ENCODE measurements at places on chromosomes 3 and 15.

- no peak for DNase-seq
Measured at GRCh38 chr3:113867506-113867905, 28.9 kb downstream of the GRAMD1C start.

- no peak for DNase-seq
Measured at GRCh38 chr3:147832611-147833010, 423.4 kb downstream of the ZIC1 start.

DNA sequence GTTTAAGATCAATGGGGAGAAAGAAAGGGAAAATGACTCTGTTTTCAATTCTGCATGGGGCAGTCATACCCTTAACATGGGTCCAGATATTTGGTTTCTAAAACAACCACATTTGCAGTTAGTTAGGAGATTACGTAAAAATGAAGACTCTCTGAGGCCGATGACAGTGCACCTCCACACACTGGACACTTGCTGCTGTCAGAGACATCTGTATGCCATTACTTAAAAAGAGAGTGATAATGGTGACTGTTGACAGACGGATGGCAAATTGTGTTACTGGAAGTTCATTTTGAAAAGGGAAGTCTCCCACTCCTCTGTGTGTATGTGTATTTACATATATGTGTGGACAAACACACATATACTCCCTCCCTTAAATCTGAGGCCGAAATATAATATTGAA, 304.5 kb upstream of the SEMA6D start:
- no peak for DNase-seq

DNA sequence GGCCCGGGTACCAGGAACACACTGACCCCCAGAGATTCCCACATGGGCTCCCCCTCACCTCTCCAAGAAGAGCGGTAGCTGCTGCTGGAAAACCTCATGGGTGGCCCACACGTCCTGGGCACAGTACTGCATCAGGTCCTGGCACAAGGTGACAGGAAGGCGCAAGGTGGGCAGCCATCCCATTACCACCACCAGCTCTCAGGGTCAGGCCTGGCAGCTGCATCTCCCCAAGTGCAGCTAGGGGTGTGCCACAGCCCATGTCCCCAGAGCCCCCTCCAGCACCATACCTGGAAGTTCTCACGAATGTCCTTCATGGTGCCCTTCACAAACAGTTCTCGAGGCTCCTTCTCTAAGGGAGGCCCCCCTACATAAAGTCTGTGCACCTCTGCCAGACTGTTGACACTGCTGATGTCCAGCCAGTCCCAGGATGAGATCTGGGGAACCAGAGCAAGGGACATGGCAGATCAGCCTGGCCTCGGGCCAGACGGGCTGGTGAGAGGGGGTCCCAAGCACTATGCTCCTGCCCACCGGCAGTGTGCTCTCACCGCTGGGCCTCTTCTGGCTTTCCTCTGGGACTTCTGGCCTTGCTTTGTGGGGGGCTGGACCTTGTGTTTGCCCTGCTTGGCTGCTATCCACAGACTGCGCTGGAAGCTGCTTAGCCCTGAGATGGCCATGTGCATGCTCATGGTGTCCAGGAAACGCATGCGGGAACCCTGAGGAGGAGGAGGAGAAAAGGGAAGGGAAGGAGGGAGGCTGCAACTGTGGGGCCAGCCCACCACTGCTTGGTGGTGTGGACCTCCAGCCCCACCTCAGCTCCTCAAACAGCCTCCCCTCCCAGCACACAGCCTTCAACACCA, 6.0 kb downstream of the POLG start:
- DNase-seq = no peak

DNA sequence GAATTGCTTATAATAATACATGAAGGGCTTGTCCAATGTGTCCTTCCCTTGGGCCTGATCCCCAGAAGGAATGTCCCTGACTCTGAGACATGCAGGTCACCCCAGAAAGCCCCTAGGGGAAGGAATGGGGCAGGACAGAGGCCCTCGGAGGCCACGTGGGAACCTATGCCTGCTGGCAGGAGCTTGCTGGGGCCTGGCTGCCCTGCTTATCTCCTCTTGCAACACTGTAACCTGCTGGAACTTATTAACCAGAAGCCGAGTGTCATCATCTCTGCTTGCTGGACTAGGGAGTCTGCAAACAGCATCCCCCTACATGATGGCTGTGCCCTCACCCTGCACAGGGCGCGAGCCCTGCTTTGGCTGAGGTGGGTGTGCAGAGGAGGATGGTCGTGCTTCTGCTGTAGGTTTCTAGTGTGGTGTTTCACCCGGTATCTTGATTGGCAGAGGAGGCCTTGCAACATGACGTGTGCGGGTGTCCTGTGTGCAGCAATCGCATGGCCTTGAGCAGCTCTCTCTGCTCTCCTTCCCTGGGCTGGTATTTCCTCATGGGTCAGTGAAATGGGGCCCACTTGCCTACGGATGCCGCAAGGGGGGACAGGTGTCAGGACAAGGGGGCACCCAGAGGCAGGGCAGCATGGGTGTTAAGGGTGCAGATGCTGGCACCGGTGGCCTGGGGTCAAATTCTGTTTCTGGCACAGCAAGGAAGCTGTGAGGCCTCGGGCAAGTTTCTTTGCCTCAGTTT, 5.0 kb downstream of the CHST13 start:
- DNase-seq = no peak

DNA sequence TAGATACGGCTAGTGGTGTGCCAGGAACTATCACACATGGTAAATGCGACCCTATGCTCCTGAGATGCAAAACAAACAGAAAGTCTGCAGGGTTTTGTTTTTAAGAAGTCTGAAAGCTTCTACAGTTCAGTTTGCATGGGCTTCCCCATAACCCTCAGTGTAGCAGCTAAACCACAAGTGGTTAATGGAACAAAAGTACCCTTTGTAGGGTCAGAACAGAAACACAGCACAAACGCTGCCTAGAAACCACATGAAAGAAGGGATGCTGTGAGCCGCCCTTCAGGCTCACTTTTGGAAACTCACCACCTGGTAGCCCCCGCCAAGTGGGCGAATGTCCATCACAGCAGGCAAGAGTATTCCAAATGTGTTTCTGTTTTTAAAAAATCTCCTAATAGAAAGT, 46.2 kb downstream of the CTDSPL start:
- no peak for DNase-seq

DNA sequence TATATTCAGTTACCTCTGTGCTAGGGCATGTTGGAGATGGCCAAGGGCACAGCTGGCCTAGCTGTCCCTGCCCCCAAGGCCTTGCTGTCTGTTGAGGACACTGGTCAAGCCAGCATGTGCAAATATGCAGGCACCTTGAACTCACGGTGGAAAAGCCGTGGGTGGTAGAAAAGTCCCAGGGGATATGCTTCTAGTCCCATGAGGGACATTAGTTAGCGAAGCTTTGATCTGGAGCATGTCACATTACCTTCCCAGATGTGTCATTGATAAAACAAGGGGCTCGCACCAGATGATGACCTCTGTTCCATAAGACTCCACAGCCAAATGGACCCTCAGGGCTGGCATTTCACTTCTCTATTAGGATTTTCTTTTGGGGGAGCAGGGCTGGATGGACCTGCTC, 14.2 kb upstream of the TMEM158 start:
- DNase-seq = no peak

DNA sequence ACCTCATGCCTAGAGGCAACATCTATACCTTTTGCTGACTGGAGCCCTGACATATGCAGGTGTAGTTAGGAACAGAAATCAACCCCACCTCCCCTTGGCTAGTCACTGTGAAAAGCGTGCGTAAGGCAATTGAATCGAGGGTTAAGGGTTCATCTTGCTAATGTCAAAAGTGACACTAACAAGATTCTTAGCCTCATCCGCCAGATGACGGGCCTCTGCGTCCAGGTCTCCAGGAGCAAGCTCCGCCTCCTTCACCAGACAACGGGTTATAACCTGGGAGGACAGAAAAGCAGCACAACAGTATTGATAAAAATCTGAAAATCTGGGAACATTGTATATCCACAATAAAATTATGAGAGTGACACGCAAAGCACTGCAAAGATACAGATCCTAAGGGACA, 4.7 kb downstream of the SELENOS start:
- DNase-seq = no peak

- no peak for DNase-seq
Measured at GRCh38 chr3:127413871-127414270, 126.0 kb upstream of the PRR20G start.

DNA sequence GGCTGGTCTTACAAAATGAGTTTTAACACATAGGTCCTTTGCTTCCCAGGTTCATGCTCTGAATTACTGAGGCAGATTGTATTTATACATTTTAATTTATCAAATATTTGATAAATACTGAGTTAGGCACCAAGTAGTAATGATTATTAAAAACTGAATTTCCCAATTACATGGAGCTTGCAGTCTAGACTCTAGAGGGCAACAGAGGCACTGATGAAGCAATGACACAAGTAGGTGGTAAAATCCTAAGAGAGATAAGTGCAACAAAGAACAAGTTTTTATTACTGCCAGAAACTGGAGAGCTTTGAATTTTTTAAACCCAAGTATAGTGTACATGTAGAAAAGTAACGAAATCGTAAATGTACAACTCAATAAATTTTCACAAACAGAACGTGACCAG, 406.2 kb upstream of the RARB start:
- no peak for DNase-seq

DNA sequence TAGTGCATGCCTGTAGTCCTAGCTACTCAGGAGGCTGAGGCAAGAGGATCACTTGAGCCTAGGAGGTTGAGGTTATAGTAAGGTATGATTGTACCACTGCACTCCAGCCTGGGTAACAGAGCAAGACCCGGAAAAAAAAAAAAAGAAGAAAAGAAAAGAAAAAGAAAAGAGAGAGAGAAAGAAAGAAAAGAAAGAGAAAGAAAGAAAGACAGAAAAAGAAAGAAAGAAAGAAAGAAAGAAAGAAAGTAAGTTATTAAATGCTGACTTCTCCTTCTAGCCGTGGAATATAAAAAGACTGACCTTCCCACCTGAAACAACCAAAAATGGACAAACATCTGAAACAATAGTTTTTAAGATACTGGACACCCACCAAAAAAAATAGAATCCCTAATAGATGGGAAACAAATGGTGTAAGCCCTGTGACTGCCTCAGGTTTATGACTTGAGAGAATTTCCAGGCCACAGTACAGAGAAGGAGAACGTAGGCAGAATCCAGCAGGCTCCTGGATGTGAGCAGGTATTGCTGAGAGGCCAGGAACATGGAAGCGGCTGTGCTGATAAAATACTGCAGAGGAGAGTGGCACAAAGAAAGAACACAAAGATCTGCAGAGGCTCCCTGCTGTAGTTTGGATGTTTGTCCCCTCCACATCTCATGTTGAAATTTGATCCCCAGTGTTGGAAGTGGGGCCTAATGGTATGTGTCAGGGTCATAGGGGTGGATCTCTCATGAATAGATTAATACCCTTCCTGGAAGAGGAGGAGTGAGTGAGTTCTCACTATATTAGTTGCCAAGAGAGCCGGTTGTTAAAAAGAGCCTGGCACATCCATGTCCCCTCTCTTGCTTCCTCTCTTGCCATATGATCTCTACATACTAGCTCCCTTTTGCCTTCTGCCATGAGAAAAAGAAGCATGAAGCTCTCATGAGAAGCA, 41.8 kb upstream of the PRSS50 start:
- DNase-seq = no peak

DNA sequence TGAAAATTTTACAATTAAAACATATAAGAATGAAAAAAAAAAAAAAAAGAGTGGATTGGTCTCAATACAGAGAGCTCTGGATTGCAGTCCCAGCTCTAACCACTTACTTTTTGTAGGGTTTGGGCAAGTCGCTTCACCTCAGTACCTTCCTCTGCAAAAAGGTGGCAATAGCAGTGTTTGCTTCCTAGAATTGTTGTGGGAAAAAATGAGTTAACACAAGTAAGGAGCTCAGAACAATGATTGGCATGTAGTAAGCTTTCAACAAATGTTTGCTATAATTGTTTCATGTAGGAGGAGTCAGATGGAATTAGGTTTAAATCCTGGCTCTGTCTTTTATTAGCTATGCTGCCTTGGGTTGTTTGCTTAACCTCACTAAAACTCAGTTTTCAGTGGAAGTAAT, 425.2 kb upstream of the TBL1XR1 start:
- DNase-seq = no peak

- DNase-seq = no peak
Measured at GRCh38 chr3:16303037-16303575, 38.1 kb downstream of the OXNAD1 start.

- DNase-seq = no peak
Measured at GRCh38 chr3:18724456-18724855, 299.3 kb upstream of the SATB1 start.

- DNase-seq = no peak
Measured at GRCh38 chr15:78695854-78696253, 54.8 kb upstream of the CHRNB4 start.

GRCh38 chr3:146895026-146895749, 290.0 kb upstream of the PLSCR5 start:
- DNase-seq = no peak

DNA sequence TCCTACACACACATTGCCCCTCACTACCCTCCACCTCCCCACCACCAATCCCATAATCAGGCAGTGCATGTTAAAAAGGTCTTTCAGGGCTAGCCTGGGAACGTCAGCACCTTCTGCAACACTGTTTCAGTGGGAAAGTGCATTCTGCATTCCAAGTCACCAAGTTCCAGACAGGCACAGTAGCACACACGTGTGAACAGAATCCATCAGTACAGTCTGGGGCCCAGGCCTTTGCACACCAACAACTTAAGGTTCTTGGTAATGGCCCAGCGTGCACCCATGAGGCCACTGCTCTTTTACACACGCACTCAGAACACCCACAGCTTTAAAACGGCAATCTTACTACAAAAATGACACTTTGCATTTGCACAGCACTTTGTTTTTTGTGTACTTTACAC, 1.2 kb downstream of the ANXA2 start:
- DNase-seq = no peak

GRCh38 chr3:42163622-42164244, 72.6 kb downstream of the TRAK1 start:
- DNase-seq = no peak

GRCh38 chr3:169122416-169122815, 541.1 kb downstream of the MECOM start:
- no peak for DNase-seq

DNA sequence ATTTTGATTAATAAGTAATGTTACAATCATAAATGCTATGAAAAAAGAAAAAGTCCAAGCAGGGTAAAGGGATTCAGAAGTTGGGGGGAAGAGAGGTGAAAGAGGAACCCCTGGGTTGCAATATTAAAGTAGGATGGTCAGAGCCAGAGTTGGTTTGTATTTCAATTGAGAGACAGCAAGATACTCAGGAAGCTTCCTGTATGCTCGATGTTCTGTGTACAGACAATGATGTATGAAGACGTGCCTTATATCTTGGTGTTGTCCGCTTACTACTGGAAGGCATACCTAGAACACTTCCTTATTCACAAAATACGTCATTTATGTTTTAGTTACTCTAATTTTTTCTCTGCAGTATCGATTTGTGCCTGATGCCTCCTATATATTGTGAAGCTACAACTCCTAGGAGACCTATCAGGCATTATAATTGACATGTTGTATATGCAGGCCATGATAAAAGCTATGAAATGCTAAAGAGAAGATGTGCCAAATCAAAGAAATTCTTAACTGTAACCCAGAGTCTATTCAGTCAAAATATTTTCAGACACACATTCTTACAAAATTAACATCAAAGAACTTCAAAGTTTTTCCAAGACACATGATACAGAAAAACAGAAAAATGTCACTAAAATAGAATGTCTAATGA, 87.5 kb downstream of the TBL1XR1 start:
- no peak for DNase-seq

- DNase-seq = no peak
Measured at GRCh38 chr3:13584427-13584891, 35.5 kb downstream of the FBLN2 start.

GRCh38 chr15:97082830-97083229, 752.3 kb downstream of the NR2F2 start:
- no peak for DNase-seq

Data from stimulated activated CD4-positive, alpha-beta T cell treated with anti-CD3 and anti-CD28 coated beads, Interleukin-1b, Interleukin-23, amount 100 ng/mL, for 1 hour (primary cell).